ENCODE measurements at places on chromosomes 1 and 21.

DNA sequence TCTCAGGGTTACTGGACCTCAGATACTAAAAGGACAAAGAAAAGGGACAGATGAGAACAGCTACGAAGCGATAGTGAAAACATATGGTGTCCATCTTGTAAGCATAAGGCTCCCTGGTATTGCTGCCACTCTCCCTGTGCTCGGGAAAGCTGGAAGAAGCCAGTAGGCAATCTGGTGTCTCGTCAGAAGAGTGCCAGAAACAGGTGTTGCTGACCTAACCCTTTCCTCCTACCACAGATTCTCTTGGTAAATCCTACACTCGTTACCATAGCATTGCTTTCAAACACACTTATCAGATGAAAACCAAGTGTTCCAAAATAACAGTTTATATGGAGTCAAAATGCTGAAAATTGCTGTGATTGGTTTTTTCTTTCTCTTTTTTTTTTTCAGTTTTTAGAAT, 146.3 kb downstream of the NRIP1 start:
- DNase-seq = no peak

- no peak for DNase-seq
These were observed 186.7 kb downstream of the TOMM20 start for GRCh38 chr1:234942012-234942332.

DNA sequence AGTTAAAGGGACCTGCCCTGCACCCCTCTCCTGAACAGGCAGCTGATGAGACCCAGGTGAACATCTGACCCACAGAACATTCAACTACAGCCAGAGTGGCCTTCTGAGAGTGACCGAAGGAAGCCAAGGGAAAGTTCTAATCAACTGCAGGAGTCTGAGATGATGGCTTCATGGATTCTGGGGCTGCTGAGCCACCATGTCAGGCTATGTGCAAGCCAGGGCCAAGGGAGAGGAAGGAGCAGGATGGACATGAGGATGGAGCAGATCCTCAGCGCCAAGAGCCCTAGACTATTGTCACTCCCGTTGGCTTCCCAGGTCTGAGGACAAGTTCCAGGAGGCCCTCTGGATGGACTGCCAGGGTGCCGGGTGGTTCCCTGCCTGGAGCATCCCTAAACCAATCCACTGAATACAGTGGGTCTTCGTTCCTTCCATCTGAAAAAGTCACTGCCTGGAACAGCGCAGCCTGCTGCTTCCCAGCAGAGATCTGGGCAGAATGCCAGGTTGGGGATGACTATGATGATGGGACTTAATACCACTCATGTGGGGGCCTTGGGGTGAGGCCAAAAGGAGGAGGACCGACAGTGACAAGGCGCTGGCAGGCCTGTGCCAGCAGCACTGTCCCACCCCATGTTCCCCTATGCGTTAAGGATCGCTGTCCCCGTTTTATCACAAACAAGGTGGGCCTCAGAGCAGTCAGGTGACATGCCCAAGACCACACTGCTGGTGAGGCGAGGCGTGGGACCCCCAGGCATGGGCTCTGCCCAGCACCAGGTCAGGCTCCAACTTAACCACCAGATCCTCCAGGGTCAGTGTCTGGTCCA, 19.8 kb downstream of the SPOCD1 start:
- peak; percentile 64 for DNase-seq

DNA sequence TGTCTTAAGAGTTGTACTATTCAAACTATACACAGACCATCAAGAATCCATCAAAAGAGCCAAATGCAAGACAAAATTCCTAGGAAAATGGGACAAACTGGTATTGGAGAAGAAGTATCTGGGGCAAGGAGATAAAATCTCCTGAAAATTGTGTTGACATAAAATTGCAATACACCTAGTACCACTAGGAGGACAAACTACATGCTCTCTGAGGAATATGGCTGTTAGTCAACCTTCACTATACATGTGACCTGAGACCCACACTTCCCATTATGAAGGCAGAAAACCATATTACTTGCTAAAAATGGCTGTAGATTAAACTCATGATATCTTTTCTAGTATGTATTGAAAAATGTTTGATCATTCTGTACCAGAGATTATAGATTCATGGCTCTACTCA, 30.0 kb downstream of the IRF2BP2 start:
- DNase-seq = peak; percentile 64

GRCh38 chr1:169618367-169618766, 11.6 kb downstream of the SELP start:
- DNase-seq = no peak

DNA sequence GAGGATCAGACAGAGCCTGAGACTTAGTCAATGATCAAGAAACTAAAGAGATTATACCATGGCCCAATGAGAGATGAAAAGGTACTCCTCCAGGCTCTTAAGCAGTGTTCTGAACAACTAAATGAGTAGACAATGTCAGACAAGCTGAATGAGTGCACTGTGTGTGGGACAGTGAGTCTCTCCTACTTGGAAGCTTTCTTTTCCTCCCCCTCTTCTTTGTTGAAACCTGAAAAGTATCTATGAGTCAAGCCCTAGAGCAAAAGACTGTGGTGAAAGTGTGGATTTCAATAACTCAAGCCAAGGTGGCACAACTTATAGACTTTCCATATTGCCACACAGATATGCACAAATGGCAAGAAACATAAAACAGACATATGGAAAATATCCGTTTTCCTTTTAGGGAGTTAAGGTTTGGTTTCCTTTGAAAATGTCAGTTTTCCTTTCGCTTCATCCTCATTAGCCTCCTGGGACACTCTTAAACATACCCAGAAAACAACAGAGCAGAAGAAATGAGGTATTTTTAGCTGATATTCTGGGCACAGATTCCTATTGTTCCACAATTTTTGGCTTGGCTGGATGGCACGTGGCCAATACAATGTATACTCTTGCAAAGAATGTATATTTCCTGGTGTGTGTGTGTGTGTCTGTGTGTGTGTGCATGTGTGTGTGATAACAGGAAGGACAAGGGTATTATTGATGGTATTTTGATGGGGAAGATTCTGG, 96.6 kb downstream of the LMX1A start:
- no peak for DNase-seq

DNA sequence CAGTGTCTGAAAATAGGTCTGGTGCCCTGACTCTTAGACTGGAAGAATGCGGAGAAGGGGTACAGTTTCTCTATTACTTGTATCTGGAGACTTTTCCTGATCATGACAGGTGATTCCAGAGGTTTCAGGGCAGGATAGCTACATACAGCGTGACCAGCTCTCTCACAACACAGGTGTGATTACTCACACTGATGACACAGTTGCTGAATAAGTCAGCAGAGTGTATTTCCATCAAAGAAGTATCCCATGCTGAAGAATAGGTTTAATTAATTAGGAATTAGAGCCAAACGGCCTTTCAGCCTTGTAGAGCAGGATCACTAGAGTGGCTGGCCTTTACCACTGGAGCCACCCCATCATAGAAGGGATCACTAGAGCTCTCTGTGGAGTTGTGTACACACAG, 298.6 kb downstream of the LMX1A start:
- no peak for DNase-seq

- peak; percentile 45 for DNase-seq
These were observed 20.3 kb downstream of the C2CD2 start for GRCh38 chr21:41933313-41934079.

DNA sequence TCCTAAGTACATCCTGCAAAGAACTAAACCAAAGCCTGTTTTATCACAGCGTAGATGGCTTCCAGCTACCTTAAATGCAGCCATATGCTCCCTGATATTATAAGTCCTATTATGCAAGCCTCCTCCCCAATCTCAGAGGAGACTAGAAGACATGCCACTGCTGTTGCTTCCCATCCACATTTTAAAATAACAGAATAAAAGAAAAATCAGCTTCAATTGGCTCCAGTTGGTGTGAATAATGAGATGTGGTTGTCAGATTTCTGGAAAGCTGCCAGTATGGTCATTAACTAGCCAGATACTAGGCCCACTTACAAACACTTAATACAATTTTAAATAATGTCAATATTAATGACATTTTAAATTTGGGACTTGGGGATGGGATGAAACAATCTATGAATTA, 25.7 kb downstream of the WARS2 start:
- no peak for DNase-seq

GRCh38 chr1:13873032-13873431, 173.0 kb downstream of the PRDM2 start:
- DNase-seq = no peak

- DNase-seq = no peak
These were observed 417.2 kb upstream of the PBX1 start for GRCh38 chr1:164141797-164142196.

DNA sequence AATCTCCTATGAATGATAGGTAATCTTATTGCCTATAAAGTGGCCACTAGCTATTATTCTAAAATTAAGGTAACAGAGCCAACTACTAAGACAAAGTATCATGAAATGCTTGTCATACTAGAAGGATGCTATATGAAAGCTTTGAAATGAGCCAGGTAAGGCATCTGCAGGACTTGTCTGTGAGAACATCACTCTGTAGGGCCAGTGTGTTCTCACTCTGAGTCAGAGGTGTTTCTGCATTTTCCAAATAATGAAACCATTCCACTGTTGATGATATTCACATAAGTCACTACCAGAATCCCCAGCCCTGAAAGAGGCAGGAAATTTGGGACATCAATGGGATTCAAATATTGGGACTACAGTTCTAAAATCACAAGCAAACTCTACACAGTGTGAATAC, 25.8 kb upstream of the GBP5 start:
- no peak for DNase-seq

DNA sequence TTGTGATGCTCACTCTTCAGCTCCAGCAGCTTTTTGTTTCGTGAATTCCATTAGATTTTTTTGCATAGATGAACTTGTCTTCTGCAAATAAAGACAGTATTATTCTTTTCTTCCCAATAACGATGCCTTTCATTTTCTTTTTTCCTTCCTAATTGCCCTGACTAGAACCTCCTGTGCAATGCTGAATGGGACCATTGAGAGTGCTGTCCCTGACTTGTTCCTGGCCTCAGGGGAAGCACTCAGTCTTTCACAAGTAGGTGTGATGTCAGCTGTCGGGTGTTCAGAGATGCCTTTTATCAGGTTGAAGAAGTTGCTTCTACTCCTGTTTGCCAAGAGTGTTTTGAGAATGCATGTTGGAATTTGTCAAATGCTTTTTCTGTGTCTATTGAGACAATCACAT, 64.3 kb upstream of the ADARB1 start:
- no peak for DNase-seq

DNA sequence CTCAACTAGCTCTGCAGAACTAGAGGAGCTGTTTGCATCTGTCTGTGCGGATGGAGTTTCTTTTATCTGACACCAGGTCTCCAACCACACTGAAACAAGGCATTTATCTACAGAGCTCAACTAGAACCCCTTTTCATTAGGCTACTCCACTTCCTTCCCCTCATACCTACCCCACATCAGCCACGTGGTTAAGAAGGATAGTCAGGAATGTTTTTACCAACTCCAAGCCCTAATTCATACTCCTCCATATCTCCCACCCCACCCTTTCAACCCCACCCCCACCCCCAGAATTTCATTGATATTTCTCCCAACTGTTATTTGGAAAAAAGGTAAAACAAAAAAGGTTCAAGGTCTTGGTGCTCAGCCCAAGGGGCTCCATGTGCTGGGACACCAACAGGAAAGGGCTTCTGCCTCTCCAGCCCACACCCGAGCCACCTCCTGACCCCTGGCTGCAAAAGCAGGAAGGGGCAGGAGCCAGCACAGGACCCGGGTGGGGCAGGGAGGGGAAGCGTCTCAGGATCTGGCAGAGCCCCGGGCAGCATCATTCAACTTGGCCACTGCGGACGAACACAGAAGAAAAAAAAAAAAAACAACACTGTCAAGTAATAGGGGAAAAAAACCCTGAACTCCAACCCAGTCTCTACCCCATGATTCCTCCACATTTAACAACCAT, 7.0 kb downstream of the ENSA start:
- no peak for DNase-seq

GRCh38 chr1:9050803-9051202, 18.6 kb downstream of the SLC2A5 start:
- no peak for DNase-seq

GRCh38 chr1:207744000-207744534, 7.8 kb upstream of the CD46 start:
- peak; percentile 60 for DNase-seq

DNA sequence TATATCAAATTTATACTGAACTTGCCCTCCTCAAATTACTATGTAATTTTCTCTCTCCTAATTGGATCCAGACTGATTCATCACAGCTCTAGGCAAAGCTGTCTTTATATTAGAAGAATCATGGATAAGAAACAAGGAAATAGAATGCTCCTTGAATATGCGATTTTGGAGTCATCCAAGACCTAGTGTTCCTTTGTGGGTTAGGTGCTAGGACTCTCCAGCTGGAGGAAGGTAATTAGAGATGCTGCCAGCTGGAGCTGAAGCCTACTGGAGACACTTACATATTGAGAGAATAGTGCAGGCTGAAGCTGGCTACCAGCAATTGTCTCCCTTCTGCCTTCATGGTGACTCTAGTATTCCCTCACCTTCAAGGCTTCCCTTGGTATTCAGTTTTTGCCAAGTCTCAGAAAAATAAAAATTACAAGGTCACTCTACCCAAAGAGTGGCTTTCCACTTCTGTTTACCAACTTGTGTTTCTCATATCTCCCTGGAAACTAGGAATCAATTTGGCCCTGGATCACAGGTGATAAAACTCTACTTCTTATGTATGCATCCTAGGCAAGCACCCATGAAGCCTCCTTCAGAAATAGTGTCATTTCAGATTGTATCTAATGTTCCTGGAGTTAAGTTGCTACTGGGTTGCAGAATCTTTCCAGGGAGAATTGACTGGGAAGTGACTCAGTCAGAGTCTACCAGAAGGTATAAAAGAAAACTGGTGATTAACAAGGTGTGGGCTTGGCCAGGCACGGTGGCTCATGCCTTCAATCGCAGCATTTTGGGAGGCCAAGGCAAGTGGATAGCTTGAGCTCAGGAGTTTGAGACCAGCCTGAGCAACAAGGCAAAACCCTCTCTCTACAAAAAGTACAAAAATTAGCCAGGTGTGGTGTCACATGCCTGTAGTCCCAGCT, 24.4 kb upstream of the DOCK7 start:
- DNase-seq = no peak

- DNase-seq = no peak
These were observed 30.1 kb upstream of the PLEKHG5 start for GRCh38 chr1:6521536-6521935.

GRCh38 chr1:63073309-63074306, 248.8 kb upstream of the FOXD3 start:
- DNase-seq = no peak

DNA sequence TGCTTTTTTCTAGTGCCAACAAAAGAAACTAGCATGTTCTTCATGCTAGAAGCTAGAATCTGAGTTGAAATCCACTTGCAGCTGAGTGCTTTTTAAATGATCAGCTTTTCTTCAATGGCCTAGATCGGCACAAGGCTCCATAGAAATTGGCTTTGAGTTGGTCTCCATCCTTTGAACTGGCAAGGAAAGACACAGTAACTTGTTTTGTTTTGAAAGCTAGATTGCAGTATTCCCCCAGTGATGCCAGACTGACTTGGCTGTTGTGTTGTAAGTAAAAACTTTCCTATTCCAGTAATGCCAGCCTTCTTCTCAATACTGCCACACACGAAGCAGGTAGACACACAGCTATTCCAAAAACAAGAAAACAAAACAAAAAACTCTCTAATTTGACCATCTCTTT, 139.1 kb downstream of the FMN2 start:
- DNase-seq = no peak
